ENCODE measurements at places on chromosomes 7 and 10.

DNA sequence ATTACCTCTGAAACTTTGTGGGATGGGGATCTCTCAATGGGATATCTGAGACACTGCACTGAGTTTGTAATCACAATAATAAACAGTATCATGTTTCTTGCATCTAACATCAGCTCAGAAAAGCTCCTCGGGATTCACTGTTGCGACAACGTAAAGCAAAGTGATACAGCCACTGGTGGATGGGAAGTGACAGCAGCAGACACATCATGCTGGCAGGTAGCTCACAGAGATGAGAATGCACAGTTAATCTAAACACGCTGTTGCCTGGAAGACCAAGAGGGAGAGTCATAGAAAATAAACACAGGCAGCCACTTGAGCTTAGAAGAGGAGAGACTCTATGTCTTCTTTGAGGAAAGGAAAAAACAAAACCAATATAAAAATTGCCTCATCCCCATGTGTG is 513.8 kb downstream of the MAGI2 start:
- no peak for DNase-seq

GRCh38 chr10:5447056-5447455 is 34.7 kb downstream of the NET1 start:
- DNase-seq: no peak

DNA sequence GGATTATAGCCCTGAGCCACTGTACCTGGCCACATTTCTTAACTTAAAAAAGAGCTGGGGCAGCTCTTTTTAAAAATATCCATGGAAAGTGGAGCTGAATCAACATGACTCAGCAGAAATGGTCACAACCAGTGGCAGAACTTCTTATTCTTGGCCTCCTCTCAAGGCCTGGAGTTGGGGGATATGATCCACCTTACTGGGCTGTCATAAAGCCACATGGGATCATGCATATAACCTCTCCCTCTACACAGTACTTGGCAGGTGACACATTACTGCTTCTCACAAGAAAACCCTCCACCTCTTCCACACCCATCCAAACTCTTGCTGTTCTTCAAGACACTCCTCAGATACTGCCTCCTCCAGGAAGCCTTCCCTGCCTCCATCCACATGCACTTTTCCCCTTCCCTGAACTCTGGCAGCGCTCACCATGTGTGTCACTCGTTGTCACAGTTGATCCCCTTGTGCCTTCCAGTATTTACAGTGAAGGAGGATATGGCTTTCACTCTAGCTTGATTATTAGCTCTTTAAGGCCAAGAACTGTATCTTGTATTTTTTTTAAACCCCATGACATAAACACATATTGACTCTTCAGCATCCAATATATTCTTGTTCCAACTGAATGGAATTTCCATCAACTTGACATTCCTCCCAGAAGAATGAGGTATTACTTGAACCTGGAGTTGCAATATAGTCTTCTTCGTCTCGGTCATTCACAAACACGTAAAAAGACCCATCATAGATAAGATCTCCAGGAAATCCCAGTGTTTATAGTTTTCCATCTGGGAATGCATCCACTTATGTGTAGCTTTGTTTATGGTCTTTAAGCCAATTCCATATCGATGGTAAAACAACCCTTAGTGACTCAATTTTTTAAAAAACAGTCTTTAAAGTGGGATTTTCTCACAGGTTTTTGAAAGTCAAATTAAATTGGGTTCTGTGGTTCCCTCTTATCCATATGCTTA is 85.5 kb downstream of the TBXAS1 start:
- DNase-seq: no peak

DNA sequence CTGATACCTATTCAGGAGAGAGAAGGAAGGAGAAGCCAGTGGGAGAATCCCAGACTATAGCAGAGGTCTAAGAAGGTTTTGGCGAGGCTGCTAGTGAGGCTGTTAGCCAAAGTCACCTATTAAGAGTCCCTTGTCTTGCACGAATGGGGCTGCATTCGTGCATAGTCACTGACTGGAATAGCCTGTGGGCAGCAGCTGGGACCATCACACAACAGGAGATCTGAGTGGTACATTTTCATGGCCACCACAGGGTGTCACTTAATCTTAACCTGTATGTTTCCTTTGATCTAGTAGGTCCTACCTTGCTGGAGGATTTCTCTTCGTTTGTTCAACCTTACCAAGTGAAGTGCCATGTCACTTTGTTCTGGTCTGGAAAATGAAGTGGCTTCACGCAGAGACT is 319.9 kb downstream of the BMPER start:
- DNase-seq: no peak

DNA sequence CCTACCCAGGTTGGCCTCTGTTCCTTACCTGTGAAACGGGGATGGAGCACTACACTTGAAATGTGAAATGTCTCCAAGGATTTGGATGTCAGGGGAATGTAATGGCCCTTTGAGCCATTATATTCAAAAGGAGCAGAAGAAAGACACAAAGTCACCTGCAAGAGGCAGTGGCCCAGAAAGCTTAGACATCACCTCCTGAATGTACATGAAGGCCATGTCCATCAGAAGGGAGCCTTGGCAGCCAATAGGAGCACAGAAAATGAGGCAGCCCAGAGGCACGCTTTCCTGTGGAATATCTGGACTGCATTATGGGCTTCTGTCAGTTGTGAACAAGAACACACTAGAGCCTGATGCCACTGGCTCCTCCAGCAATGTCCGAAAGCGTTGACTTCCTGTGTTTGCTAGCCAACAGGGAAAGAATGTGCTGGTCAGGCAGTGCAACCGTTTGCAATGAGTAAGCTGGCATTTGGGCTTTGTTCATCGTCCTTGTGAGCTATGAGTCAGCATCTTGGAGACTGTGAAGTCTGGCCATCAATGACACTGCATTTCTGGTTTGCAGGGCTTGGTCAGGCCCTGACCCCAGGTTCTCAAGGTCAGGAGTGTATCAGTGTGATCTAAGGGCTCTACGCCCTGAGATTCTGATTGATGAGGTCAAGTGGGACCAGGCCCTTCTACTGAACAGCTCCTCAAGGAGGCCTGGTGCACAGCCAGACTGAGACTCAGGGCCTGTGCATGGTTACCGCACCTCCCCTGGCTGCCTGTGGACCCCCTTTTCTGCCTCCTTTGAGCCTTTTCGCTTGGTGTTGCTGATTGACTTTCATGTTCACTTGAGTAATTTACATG is 222.4 kb downstream of the RPS24 start:
- DNase-seq: no peak

- DNase-seq: no peak
Measured at GRCh38 chr7:133936074-133936473, 191.1 kb upstream of the LRGUK start.

DNA sequence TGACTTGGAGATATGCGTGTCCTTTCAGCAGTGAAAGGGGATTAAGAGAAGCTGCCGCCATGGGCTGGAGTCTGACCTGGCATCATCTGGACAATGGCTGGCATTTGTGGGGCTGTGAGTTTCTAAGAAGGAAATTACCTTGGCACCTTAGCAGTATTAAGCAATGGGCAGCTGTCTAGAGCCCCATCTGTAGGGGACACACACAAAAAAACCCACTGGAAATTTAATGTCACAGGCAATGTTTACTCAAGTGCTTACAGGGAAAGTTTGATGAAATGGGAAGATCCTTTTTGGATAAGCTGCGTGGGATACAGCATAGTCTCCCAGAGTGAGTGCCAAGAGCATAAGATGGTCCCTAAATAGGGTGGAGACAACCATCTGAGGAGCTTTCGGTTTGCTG is 25.0 kb downstream of the ADRA2A start:
- no peak for DNase-seq

DNA sequence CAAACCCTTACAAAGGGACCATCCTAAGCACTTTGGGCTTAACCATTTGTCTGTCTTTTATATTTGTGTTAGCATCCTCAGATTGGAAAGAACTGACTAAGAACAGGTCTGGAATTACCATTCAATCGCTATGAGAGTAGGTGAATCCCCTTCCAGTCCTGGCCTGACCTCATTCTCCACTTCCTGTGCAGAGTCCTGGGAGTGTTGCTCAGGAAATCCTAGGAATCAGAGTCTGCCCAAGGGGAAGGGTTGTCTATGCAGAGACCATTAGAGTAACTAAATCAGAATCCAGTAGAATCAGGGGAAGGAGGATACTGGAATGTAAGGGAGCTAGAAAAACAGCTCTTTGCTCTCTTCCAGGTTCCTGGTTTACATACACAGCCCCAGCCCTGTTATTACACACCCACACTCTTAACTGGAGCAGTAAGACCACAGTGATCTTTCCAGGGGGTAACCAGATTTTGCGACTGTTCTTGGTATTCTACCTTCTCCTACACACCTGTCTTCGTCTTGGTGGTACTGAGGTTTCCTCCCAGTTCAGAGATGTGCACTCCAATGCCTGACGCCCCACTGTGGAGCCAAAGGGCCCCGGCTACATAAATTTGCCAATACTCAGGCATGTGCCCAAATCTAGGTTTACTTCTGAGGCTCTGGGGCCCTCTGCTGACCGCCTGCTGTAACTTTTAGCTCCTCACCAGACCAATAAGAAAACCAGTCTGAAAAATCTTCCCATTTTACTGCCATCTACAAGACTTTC is 103.7 kb downstream of the RNF216 start:
- no peak for DNase-seq

GRCh38 chr7:157689269-157690057 is 352.7 kb downstream of the DNAJB6 start:
- no peak for DNase-seq

DNA sequence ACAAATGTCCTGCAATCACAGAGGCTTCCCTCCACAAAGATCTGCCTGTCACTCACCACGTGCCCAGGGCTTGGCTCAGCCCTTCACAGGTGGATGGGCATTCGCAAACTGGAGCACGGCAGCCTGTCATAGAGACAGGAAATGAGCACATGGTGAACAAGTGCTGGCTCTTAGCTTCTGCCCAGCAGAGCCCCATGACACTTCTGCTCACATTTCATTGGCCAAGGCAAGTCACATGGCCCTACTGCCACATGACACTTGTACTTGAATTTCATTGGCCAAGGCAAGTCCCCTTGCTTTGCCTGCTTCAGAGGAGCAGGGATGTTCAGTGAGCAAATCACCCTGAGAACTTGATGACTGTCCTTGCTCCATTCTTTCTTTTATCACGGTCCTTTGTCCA is 110.8 kb upstream of the PPP2R2D start:
- DNase-seq: no peak

GRCh38 chr10:101969412-101969922 is 86.5 kb downstream of the ARMH3 start:
- DNase-seq: no peak

- no peak for DNase-seq
Measured at GRCh38 chr7:105213611-105214010, 175.1 kb downstream of the SRPK2 start.

GRCh38 chr10:131560706-131561355 is 249.3 kb upstream of the TCERG1L start:
- DNase-seq: no peak

GRCh38 chr7:50653126-50653864 is 88.1 kb upstream of the DDC start:
- DNase-seq: no peak

DNA sequence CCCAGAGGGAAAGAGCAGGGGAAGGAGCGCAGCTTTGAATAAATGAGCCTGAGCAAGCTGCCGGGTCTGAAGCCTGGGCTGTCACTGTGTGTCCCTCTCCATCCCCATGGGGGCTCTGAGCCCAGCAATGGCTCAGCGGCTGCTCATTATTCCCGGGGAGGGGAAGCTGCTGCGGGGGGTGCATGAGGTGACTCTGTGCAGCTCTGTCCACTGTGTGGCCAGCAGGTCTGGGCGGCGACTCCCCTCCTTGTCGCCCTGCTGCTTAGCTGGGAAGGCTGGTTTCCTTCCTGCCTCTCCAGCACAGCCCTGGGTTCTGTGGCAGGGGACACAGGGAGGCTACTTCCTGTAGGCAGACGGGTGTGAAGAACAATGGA is 234.2 kb downstream of the PRPF18 start:
- no peak for DNase-seq

- DNase-seq: no peak
Measured at GRCh38 chr10:51421853-51422252, 277.5 kb downstream of the CSTF2T start.

DNA sequence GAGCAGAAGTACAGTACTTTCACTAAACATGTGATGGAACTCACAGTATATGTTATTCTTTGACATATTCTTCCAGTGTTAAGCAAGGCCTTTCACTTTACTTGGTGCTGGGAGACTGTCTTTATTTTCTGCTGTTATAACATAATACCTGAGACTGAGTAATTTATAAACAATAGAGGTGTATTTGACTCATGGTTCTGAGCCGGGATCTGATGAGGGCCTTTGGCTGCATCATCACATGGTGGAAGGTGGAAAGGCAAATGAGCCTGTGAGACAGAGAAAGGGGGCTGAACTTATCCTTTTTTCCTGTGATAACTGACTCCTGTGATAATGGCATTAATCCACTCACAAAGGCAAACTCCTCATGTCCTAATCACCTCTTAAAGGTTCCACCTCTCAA is 1.4 kb downstream of the SUPV3L1 start:
- no peak for DNase-seq

- no peak for DNase-seq
Measured at GRCh38 chr10:106535304-106535953, 629.1 kb downstream of the SORCS1 start.

DNA sequence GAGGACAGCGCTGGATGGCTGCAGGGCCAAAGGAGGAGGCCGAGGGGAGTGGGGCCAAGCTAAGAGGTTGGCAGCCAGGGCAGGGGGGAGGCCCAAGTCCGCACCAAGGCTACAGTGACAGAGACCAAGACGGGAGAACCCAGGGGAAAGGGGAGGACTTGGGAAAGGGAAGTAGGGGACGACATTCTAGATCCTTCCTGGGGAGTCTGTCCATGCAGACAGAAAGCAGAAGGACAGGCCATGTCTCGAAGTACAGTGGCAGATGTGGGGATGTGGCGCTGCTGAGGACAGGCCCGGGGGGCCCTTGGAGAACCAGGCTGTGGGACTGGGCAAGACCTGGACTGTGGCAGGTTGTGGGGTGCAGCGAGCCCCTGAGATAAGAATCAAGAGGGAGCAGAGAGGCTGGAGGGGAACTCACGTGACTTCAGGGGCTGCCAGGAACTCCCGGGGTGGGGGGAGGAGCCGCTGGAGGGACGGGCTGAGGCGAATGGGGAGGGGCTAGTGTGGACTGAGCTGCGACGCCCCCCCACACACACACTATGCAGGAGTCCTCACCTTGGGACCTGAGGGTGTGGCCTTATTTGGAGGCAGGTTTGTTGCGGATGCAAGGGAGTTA is 68.5 kb upstream of the TNRC18 start:
- no peak for DNase-seq

DNA sequence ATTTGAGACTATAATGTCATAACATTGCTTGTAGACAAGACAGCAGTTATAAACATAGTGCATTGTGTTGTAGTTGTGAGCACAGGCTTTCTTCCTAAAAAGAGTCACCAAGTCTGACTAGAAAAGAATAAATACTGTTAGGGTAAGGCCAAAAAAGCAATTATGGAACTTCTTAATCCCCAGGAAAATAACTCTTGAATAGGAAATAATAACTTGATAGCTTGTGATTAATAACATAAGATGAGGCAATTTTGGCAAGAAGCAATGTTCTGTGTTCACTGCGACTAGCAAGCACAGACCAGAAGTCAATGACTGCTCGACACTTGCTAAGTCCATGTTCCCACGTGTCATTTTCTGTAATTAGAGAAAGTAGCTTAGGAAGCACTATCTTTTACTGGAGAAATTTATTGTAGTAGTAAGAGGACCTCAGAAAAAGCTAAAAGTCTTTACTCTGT is 97.1 kb downstream of the AGMO start:
- DNase-seq: no peak

- DNase-seq: no peak
Measured at GRCh38 chr10:131847241-131847783, 53.5 kb upstream of the PPP2R2D start.
